ENCODE measurements at places on chromosomes 11 and 22.

- no peak for DNase-seq
Observed at GRCh38 chr11:45917286-45917622, 423 bp downstream of the PEX16 start.

GRCh38 chr11:87368151-87368550 is 330.4 kb downstream of the TMEM135 start:
- DNase-seq: no peak

DNA sequence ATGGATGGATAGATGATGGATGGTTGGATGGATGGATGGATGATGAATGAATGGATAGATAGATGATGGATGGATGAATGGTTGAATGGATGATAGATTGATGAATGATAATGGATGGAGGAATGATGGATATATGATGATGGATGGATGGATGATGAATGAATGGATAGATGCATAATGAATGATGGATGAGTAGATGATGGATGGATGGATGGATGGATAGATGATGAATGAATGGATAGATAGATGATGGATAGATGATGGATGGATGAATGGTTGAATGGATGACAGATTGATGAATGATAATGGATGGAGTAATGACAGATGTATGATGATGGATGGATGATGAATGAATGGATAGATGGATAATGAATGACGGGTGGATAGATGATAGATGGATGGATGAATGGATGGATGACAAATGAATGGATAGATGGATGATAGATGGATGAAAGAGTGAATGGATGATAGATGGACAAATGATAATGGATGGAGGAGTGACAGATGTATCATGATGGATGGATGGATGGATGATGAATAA is 1466.5 kb downstream of the BRD1 start:
- DNase-seq: no peak

GRCh38 chr22:47392729-47393128 is 630.3 kb downstream of the TBC1D22A start:
- DNase-seq: no peak

GRCh38 chr11:62169935-62170334 is 20.1 kb upstream of the SCGB1D1 start:
- DNase-seq: no peak

GRCh38 chr11:88520391-88520790 is 182.9 kb upstream of the CTSC start:
- DNase-seq: no peak

GRCh38 chr11:121670805-121671282 is 218.1 kb upstream of the SORL1-AS1 start:
- no peak for DNase-seq

- DNase-seq: no peak
Observed at GRCh38 chr11:75189108-75189507, 38.2 kb downstream of the SLCO2B1 start.

- no peak for DNase-seq
Observed at GRCh38 chr22:22931557-22932270, 44.1 kb downstream of the IGLL5 start.

DNA sequence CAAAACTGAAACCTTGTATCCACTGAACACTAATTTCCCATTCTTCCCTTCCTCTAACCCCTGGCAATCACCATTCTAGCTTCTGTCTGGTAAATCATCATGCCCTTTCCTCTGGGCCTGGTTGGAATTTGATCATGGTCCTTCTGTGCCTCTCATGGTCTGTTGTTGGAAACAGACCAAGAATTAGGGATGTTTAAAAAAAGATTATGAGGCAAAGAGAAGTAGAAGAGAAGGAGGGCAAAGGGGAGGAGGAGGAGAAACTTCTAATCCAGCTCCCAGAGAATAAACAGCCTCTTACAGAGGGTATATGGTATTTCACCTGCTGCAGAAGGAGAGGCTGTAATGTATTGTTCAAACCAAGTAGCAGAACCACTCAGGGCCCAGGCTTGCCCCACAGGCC is 10.6 kb downstream of the BCO2 start:
- DNase-seq: no peak

- no peak for DNase-seq
Observed at GRCh38 chr11:73972620-73973449, 9.8 kb downstream of the UCP2 start.

DNA sequence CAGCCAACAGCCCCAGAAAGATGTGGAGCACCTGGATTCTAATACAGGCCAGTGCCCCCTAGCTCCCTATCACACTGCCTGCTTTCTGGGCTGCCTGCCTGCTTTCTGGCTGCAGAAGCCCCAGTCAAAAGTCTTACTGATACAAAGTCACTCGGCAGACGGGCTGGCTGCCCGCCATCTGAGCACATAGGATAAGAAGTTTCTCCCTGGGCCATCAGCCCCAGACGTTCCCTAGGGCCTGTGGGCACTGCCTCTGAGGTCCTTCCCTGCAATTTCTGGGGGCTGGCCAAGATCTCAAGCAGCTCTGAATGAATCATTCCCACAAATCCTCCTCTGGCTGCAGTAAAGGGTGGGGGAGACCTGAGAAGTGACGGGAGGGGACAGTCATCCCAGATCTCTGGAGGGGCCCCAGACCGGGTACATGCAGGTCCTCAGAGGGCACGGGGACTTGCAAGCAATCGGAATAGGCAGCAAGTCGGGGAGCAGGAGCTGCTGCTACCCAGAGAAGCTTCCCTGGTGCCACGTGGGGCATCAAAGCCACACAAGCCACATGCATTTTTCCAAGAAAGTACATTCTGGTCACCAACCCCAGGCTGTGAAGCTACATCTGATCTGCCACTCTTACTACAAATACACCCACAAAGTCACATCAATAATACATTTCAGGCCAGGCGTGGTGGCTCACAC is 4.7 kb downstream of the TPST2 start:
- no peak for DNase-seq

- no peak for DNase-seq
Observed at GRCh38 chr11:9639985-9640384, 23.9 kb upstream of the SWAP70 start.

GRCh38 chr11:58621586-58622262 is 741 bp upstream of the CNTF start:
- no peak for DNase-seq

- no peak for DNase-seq
Observed at GRCh38 chr11:71322861-71323582, 70.6 kb upstream of the SHANK2 start.

- no peak for DNase-seq
Observed at GRCh38 chr11:102318469-102318868, 1.2 kb downstream of the BIRC3 start.

GRCh38 chr11:61830237-61831105 is 2.4 kb downstream of the FADS2 start:
- no peak for DNase-seq

GRCh38 chr11:47552056-47552565 is 821 bp downstream of the CELF1 start:
- DNase-seq: no peak

- DNase-seq: no peak
Observed at GRCh38 chr11:73468590-73469161, 92.5 kb downstream of the RELT start.

DNA sequence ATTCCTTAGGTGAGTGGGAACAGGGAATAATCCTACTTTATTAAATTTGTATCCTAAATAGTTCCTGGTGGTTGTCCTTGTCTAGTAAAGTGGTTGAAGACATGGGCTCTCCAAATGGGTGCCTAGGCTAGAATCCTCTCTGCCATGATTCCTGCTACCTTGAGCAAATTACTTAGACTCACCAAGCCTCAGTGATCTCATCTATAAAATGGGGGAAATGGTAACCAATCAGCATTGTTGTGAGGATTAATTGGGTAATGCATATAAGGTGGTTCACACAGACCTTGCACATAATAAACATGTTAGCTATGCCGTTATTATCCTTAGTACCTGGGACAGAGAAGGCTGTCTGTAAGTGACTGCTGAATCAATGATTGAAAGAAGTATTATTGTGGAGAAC is 109.9 kb downstream of the FAR1 start:
- no peak for DNase-seq

GRCh38 chr11:48063424-48063978 is 83.1 kb downstream of the PTPRJ start:
- no peak for DNase-seq

- DNase-seq: no peak
Observed at GRCh38 chr11:42762348-42762747, 549.4 kb upstream of the API5 start.

GRCh38 chr11:33785609-33786008 is 11.3 kb upstream of the FBXO3 start:
- DNase-seq: no peak

DNA sequence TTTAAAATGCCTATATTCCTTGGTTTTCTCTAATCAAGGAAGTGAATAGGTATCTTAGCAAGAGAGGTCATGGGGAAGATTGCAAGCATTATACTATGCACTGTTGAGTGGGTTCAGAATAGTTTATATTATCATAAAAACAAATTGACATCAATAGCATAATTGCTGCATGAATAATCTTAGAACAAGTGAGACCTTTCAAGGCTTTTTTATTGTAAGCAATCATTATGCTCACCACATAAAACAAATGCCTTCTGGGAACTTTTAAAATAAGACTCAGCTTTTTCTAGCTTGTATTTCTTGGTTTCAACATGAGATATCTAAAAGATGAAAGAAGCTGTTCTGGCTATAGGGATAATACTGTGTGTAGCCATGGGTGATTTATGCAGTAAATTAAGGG is 135.6 kb upstream of the ZC3H12C start:
- DNase-seq: no peak

- peak; percentile 15 for DNase-seq
Observed at GRCh38 chr11:109853156-109853776, 239.9 kb upstream of the ZC3H12C start.

DNA sequence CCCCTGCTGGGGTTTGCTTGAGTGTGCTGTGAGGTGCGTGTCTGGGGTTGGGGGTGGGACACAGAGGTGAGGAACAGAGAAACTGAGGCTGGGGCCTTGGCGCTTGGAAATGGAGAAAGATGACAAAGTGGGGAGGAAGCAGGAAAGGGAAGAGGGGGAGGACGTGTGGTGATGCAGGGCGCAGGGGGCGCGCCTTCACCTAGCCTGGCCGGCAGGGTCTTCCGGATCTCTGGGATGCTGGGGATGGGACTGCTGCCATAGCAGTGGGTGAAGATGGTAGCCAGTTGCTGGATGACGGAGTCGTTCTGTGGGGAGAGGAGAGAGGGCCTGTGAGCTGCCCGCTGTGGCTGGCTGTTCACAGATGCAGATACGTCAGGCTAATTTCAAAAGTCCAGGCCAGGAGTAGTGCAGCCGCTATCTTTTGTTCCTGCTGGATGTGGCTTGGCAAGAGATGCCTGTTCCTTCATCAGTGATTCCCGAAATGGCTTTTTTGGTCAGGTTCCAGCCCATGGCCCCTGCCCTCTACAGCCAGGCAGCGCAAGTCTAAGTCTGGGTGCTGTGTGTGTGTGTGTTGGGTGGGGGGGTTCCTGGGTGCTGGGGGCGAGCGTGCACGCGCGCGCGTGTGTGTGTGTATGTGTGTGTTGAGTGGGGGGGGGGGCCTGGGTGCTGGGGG is 54.8 kb downstream of the NAT10 start:
- no peak for DNase-seq

GRCh38 chr22:41820447-41820846 is 12.5 kb upstream of the SREBF2 start:
- DNase-seq: no peak

Data from NCI-H1436 treated with DMSO at 0.1 percent for 48 hours (cell line).